ENCODE measurements at places on chromosomes 3 and 15.

DNA sequence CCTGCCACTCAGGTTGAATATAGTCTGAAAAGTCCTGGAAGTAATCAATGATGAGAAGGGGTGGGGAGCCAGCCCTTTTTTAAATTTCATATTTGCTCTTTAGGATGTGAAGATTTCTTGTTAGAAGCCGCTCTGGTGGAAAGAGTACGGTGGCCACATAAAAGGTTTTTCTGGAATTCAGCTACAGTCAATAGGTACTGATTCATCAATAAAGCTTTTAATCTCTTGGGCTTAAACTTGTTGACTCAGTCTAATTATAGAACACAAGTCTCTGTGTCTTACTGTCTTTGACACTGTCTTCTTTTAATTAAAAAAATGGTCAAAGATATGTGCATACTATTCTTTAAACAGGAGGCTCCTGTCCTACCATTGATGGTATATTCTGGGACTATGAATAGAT, 99.9 kb upstream of the TP63 start:
- no peak for DNase-seq

DNA sequence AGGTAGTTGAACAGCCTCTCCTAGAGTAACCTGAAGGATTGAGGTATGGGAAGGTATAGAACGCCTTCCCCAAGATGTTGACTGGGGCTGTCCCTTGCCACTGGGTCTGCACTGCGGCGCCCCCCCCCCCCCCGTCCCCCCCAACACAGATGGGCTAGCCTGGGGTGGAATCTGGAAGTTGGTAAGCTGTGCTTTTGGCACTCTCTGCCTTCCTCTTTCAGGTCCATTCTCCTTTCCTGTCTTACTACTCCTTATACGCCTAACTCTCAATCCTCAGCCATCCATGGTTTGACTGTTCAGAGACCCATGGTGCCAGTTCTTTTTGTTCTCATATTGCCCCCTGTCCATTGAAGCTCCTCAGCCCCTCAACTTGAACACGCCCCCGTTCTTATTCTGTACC, 42.8 kb downstream of the MAP2K1 start:
- DNase-seq: no peak

DNA sequence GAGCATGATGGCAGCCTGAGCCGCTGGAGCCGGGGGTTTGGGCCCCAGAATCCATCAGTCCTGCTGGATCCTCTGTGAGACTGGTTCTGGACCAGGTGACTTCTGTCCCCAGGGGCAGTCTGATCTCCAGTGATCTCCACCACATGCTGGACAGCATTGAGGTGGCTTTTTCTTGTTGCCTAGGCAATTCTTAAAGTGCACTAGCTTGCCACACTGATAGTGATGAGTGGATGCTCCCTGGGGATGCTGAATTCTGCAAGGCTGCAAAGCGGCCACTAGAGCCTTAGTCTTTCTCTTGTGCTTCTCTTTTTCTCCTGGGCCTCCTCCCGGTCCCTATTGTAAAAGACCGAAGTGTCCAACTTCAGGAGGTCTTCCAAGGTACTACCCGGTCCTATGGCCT, 70.4 kb upstream of the ATP11B start:
- no peak for DNase-seq

GRCh38 chr15:97909291-97909891, 51.1 kb upstream of the ARRDC4 start:
- peak; percentile 14 for DNase-seq

DNA sequence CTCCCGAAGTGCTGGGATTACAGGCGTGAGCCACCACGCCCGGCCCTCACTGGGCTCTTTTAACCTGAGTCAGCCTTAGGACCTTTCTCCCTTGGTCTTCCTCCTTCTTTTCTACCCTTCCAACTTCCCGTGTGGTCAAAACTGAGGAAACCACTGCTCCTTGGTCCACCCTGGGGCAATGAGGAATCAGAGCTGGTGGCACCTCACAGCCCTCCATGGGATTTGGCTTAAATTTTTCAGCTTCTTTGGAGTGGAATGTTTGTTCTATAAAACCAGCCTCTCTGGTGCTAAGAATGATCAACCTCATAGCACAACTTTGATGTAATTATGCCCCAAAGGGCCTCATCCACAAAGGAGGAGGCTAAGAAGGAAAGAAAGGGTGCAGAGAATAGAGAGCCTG, 76.6 kb upstream of the CFAP20DC start:
- DNase-seq: no peak

- peak; percentile 77 for DNase-seq
These were observed 26.9 kb upstream of the LINGO1 start for GRCh38 chr15:77659350-77660321.

DNA sequence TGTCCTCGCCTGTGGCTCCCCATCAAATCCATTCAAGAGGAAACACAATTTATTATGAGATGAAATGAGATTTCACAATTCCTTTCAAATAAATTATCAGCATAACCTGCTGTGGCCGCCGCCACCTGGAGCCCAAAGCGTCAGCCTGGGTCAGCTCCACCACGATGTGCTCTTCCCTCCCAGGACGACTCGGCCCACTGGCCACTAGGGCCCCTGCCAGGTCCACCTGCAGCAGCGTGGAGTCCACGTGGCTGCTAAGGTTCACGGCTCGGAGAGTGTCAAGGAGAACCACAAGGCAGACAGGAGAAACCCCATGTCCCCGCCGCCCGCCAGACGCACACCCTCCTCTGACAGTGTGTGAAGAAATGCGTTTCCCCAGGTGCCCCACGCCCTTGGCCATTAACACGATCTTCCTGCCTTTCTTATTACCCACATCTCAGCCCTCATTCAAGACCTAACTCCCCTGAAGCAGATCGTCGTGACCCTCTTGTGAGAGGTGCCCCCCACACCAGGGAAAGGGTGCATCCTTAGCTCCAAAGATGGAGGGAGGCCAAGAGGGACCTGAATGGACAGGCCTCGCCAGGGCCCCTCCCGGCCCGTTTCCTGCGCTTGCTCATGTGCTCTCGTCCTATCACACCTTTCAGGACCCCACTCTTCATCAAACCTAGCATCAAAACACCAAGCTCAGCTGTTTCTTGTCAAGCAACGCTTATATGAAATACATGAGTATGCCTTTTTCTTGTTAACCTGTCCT, 80.6 kb downstream of the OCA2 start:
- no peak for DNase-seq
